ENCODE measurements at places on chromosomes 6 and 20. TPM values are rescaled to one million over a fixed set of nuclear protein-coding genes. Genes with fewer than 3 reads are reported as not detected.

VEGFA gene
- 53.9 TPM for polyA plus RNA-seq

ZSCAN23 gene
- 5.5 TPM for polyA plus RNA-seq

KCNQ5 gene
- 1.3 TPM for polyA plus RNA-seq

PRRT1 gene
- 1.3 TPM for polyA plus RNA-seq

NKX2-2 gene
- 0.23 TPM for polyA plus RNA-seq

ATP6V1G2 gene
- not detected for polyA plus RNA-seq

LY6G6D gene
- 0.62 TPM for polyA plus RNA-seq

ELMO2 gene
- 44.4 TPM for polyA plus RNA-seq

TTBK1 gene
- polyA plus RNA-seq: 0.15 TPM

CD40 gene
- polyA plus RNA-seq: 7.7 TPM

SYCP2 gene
- polyA plus RNA-seq: 3.6 TPM

MARCKS gene
- polyA plus RNA-seq: 280 TPM

POU5F1 gene
- 0.63 TPM for polyA plus RNA-seq

TUBB2B gene
- polyA plus RNA-seq: 102 TPM

SLC13A3 gene
- polyA plus RNA-seq: 4.7 TPM

NEURL2 gene
- 9.2 TPM for polyA plus RNA-seq

TRAM2 gene
- 26.4 TPM for polyA plus RNA-seq

SRSF3 gene
- polyA plus RNA-seq: 394 TPM
